ENCODE measurements at places on chromosomes 5 and 9. TPM values are rescaled to one million over a fixed set of nuclear protein-coding genes. Genes with fewer than 3 reads are reported as not detected.

CARD9 gene
- total RNA-seq = 3.1 TPM

C5 gene
- 5.3 TPM for total RNA-seq

SLC1A3 gene
- 20.0 TPM for total RNA-seq

C9 gene
- total RNA-seq = not detected

GABRA6 gene
- total RNA-seq = not detected

ADAMTSL1 gene
- 128 TPM for total RNA-seq

CXCL14 gene
- total RNA-seq = 0.26 TPM
